ENCODE measurements at places on chromosomes 12 and 14.

DNA sequence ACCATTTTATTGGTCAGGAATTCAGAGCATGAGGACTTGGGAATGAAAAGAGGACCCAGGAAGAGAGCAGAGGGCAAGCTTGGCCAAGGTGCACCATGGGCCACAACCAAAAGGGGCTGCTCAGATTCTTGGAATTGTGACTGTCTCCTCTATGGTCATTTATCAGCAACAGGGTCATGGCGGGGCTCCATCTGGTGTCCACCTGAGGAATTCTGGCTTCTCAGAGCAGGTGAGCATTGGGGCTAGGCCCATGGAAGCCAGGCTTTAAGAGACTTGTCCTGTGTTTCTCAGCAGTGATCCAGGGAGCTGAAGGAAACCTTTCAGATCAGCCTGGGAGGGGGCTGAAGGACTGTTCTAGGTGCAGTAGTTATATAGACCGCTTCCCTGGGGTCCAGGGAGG, 2.6 kb upstream of the RIN3 start:
- DNase-seq: no peak

GRCh38 chr12:85191-85666, 18.7 kb downstream of the IQSEC3 start:
- DNase-seq: no peak

DNA sequence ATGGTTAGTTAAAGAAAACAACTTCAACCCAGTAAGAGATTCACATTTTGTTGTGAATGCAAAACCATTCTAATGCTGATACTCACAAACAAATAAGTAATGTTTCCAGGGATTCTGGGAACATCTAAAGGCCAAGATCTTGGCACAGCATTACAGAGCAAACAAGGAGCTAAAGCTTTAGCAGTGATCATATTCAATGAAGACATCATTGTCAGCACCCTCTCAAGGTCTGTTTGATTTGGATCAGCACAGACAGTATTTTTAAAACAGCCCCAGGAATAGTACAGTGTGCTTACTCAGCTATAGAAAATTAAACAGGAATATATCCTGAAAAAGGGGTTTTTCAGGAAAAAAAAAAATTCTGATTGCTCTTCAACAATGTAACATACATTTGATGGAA, 71.4 kb downstream of the TMEM260 start:
- DNase-seq: no peak

DNA sequence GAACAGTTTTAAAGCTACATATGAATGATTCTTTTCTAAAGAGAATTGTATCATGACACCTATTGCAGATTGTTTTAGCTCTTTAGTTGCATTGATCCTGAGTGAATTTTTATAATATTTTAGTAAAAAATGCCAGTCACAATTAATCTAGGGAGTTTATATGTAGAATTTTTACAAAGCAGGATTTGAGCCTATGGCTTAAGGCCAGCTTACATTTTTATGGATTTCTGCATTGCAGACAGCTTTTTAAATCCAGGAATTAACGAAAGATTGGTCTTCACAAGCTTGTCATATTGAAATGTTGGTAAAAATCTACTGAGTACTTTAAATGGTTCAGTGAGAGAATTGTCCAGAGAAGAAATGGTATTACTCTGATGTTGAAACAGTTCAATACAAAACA, 358.0 kb downstream of the TMTC2 start:
- no peak for DNase-seq

DNA sequence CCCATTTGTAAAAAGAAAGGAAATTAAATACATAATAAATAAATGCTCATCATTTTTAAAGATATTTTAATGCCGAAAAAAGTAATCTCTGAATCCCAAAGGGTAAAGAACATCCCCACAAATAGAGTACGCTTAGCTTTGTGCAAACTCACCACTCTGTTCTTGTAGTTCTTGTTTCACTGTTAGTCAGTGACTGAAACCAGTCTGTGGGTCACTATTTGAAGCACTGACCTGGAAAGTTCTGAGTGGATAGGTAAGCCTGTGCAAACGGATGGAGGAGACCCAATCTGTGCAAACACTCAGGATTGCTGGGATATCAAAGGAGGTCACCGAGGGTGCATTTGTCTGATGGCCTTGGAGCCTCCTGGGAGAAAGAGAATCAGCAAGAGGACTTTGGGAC, 68.1 kb upstream of the TSPAN11 start:
- no peak for DNase-seq

- no peak for DNase-seq
Measured at GRCh38 chr14:81247271-81247766, 26.6 kb upstream of the GTF2A1 start.

GRCh38 chr12:64583771-64584421, 26.4 kb upstream of the RASSF3 start:
- no peak for DNase-seq

GRCh38 chr14:105282098-105282725, 18.6 kb downstream of the BRF1 start:
- DNase-seq: no peak

GRCh38 chr12:46452061-46452615, 79.6 kb upstream of the SLC38A2 start:
- no peak for DNase-seq

- DNase-seq: no peak
Measured at GRCh38 chr14:83520837-83521236, 1987.2 kb upstream of the SEL1L start.

DNA sequence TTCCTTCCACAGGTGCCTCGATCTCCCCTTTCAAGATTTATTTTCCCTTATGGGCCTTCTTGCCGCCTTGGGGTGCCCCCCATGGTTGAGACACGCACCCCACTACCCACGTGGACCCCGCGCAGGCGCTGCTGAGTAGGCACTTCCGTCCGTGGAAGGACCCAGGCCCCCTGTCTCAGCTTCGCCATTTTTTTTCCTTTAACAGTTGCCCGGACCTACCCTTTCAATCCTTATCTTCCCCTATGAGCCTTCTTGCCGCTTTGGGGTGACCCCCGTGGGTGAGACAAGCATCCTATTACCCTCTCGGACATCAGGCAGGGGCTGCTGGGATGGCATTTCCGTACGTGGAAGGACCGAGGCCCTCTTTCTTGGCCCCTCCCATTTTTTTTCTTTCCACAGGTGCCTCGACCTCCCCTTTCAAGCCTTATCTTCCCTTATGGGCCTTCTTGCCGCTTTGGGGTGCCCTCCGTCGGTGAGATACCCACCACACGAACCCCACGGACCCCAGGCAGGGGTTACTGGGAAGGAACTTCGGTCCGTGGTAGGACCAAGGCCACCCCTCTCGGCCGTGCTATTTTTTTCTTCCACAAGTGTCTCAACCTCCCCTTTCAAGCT, 268.2 kb downstream of the ALG10 start:
- no peak for DNase-seq

DNA sequence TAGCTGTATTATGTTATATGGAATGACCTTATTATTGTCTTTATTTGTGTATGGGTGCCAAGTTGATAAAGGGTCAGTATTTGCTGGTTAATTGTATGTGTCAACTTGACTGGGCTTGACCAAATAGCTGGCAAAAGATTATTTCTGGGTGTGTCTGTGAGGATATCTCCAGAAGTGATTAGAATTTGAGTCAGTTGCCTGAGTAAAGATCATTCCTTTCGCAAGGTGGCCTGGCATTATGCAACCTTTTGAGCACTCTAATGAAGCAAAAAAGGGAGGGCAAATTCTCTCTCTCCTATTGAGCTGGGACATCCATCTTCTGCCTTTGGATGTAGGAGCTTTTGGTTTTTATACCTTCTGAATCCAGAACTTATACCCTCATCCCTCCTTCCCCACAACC, 82.2 kb downstream of the ATXN7L3B start:
- DNase-seq: no peak

DNA sequence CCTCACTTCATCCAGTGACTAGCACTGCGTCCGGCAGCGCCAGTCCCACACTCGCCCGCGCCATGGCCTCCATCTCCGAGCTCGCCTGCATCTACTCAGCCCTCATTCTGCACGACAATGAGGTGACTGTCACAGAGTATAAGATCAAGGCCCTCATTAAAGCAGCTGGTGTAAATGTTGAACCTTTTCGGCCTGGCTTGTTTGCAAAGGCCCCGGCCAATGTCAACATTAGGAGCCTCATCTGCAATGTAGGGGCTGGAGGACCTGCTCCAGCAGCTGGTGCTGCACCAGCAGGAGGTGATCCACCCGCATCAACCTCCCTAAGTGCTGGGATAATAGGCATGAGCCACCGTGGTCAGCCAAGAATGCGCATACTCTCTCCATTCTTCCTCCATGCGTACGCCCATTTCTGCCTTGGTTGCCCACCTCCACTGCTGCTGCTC, 59.9 kb downstream of the IRF2BPL start:
- DNase-seq: no peak

DNA sequence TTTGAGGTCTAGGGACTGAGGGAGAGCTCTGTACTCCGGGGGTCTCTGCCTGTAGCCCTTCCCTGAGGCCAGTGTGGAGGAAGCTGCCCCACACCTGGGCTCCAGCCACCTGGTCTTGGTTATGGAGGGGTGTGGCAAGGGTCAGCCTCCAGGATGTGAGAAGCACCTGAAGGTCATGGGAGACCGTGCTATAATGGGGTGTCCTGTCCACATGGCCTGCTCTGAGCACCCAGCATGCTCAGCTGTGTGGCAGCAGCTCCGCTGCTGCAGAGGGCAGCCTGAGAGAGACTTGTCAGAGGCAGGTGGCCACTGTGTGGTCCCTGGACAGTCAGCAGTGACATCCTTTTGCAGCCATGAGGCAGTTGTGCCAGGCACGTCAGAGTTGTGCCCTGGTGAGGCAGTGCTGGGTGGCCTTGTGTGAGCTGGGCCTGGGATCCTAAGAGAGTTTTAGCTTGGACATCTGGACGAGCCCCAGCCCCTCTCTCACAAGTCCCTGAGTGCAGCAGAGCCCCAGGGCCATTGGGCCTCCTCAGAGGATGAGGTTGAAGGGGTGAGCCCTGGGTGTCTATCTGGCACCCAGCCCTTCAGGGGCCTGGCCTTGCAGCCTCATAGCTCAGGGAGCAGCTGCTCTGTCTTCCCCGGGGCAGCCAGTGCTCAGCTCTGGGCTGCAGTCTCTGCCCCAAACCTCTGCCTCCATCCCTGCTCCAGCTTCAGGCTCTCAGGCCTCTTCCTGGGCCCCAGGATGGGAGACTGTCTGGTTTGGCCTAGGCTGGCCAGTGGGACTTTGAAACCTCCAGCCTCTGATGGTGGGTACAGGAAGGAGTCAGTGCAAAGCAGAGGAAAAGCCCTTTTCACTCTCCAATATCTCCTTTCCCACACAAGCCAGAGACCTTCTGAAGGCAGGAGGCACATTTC, 7.4 kb upstream of the ATG101 start:
- DNase-seq: no peak

DNA sequence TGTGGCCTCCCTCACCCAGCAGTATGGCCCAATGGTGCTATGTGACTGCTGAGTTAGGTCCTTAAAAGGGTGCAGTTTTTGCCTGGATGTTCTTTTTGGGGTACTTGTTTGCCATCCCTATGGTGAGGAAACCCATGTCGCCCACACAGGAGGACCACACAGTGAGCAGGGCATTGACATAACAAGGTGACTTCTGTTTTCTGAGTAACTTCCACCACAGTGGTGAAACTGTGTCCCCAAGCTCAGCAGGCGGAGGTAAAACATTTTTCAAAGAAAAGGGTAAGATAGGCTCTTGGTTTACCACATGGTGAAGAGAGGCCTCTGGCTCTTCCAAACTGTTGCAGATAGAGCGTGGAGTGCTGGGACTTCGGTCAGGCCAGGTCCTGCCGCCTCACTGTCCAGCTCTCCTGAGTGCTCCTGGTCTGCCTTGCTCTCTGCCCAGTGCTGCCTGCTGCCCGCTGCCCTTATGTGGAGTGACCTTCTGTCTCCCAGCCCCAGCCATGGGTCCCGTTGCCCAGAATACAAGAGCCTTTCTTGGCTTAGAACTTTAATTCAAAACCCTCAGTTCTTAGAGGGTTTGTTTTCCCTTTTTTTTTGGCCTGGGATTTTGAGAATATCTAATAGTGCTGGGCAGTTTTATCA, 54.0 kb downstream of the TRAF3 start:
- no peak for DNase-seq

- DNase-seq: no peak
Measured at GRCh38 chr14:28707814-28708213, 58.8 kb upstream of the FOXG1 start.

DNA sequence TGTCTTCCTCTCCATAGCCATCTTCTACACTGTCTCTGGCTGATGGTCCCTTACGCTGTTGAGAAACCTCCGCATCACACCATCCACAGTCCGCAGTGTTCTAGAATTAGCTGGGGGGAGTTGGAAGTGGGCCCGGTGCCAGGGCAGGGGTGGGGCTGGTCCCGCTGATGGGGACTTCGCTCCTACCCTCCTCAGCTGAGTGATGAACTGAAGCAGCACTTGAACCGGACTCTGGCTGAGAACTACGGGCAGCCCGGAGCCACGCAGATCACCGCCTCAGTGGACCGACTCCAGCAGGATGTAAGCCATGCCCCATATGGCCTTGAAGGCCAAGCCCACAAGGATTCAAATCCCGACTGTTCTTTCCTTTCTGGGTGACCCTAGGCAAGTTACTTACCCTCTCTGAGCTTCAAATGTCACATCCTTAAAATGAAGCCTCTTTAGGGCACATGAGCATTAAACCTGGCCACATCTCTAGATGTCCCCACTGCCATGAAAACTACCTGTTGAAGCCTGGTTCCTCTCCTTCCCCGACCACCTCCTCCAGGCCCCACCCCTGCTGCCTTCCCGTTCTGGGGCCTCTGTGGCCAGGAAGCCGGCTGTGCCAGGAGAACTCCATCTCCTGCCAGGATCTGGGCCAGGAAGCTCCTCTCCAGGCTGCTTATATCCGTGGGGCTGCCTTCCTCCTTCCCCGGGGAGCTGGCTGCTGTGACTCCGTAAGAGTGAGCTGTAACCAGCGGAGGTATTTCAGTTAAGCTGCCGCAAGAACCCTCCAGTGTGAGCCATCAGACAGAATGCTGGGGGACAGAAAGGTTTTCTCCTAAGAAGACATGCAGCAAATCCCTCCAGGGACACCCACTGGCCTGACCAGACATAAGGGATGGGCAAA, 53.1 kb downstream of the TSPAN11 start:
- DNase-seq: no peak

DNA sequence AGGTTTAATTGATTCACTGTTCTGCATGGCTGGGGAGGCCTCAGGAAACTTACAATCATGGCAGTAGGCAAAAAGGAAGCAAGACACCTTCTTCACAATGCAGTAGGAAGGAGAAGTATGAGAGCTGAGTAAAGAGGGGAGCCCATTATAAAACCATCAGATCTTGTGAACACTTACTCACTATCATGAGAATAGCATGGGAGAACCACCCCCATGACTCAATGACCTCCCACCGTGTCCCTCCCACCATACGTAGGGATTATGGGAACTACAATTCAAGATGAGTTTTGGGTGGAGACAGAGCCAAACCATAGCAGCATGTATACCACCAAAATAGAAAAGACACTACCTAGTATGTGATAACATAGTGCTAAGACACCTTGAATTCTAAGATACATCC, 2.9 kb upstream of the HMGA2 start:
- DNase-seq: no peak

- no peak for DNase-seq
Measured at GRCh38 chr12:48061938-48062719, 43.8 kb downstream of the SENP1 start.

- DNase-seq: no peak
Measured at GRCh38 chr14:89194376-89194775, 222.7 kb downstream of the FOXN3 start.

GRCh38 chr14:78164226-78164853, 5.8 kb upstream of the NRXN3 start:
- no peak for DNase-seq
